Cardiac septum (tissue), 1 donor: ENCODE measurements at places on chromosomes 7 and 10.
A peak's percentile ranks its signal among the peaks of the same experiment; 100 is the strongest.

- DNase-seq = no peak
These were observed 83.4 kb downstream of the LANCL2 start for GRCh38 chr7:55448526-55448925.

DNA sequence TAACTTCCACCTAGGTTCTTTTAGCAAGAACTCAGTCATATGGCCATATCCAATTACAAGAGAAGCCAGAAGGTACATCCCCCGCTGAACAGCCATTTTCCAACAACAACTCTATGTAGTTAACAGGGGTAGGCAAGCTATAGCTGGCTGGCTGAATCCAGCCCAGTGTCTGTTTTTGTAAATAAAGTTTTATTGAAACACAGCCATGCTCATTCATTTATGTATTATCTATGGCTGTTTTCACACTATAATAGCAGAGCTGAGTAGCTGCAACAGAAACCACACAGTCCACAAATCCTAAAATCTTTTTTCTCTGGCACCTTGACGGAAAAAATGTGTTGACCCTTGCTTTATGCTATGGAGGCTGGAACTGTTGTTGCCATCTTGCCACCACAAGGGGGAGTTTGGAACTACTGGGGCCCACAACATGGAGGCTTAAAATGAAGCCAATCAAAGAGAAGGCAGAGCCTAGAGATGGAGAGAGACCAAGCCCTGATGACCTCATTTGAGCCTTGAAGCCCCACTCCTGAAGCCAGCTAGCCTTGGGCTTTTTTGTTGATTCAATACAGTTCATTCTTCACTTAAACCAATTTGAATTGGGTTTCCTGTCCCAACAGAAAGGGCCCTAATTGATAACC is 33.3 kb upstream of the XPNPEP1 start:
- no peak for DNase-seq

DNA sequence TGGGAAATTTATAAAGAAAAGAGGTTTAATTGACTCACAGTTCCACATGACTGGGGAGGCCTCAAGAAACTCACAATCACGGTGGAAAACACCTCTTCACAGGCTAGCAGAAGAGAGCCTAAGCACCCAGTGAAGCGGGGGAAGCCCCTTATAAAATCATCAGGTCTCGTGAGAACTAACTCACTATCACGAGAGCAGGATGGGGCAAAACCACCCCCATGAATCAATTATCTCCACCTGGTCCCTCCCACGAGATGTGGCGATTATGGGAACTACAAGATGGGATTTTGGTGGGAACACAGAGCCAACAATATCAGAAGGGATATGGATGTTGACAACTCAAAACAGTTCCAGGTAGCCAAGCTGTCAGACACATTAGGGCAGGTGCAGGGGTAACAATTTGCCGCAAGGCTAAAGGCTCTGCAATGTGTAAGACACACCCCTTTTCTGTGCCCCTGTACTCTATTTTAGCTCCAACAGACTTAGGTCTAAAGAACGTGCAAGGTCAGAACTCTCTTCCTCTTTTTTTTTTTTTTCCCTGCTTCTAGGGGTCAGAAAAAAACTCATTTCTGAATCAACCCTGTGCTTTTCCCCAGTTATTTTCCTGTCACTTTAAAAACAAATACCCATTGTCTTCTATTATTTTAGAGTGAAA is 30.7 kb upstream of the RBM20 start:
- no peak for DNase-seq

DNA sequence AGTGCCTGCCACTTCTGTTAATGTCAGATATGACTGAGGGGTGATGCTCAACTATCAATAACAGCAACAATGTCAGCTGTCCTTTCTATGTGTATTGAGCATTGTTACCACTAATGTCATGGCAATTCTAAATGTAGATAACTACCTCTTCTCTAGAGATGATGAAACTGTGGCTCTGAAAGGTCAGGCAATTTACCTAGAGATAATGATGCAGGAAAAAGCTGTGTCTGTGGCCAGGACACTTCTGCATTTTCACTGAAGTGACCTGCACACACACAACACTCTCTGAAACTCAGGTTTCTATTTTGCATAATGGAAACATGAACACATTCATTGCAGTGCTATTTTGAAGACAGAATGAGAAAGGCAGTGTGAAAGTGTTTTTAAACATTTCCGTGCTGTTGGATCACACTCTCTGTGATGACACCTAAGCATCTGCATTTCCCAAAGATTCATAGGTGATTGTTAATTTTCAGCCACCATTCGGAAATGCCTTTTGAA is 148.2 kb downstream of the KCND2 start:
- no peak for DNase-seq

GRCh38 chr7:106068986-106069385 is 43.1 kb downstream of the SYPL1 start:
- DNase-seq = no peak

DNA sequence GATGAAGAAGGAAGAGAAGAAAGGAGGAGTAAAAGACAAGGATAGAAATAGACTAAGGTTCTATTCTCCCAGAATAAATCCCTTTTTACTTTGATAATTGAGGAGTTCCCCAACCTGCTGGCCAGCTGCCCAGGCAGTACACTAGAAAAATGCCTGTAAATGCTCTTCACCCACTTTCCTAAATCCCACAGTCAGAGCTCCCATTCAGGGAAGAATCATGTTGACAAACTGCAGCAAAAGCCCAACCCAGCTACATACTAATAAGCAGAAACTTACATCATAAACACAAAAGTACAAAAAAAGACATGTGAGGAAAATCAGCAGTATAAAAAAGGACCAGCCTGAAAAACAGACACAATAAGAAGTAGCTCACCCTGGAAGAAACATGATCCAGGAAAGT is 15.8 kb upstream of the KDM7A start:
- DNase-seq = no peak

DNA sequence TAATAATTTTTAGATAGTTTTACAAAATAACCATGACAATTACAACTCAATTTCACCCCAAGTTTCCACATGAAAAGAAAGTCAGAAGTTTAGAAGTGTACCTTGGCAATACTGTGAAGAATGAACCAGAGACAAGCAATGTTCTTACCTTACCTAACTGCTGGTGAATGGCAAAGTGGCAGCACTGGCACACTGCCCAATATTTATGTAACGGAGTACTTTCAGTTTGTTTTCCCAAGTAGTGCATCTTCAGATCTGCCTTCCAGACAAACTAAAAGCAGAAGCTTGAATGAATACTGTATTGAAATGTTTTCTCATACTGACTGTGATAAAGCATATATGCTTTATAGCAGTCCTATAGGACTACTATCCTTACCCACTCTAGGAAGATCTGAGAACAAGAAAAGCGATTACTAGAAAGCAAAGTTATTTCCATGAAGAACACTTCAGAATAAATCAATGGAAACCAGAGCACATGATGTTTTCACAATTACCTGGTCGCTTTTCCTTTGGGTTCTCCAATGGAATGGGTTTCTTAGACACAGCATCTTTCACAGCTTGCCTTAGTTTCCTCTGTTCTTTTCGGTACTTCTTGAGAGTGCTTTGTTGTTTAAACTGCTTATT is 1.5 kb downstream of the NOC3L start:
- no peak for DNase-seq

DNA sequence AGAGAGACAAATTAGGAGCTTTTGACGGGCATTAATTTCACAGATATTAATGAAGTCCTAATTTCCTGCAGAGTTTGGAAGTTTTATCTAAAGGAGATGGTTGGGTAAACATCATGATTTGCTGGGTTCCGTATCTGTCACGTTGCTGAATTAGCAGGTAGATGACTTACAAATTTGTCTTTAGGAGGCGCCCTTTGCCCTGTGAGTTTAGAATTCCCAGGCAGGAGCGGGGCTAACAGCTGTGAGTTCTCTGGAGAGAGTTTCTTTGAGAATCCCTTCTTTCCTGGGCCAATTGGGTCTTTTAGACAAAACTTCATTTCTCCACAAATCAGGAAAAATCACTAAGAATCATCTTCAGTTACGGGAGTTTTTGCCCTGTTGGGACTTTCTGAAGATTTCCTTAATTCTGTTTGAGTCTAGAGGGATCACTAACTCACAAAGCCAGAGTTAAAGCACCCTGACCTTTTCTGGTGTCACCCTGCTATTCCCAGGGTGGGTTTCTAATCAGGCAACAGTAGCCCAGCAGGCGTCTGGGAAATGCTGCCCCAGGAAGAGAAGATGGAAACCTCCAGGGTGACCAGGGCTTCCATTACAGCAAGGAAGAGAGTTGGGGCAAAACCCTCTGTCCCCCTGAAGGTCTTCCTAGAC is 63.7 kb downstream of the PRKCQ start:
- DNase-seq = no peak

GRCh38 chr7:30862995-30863705 is 48.5 kb upstream of the AQP1 start:
- DNase-seq = no peak

DNA sequence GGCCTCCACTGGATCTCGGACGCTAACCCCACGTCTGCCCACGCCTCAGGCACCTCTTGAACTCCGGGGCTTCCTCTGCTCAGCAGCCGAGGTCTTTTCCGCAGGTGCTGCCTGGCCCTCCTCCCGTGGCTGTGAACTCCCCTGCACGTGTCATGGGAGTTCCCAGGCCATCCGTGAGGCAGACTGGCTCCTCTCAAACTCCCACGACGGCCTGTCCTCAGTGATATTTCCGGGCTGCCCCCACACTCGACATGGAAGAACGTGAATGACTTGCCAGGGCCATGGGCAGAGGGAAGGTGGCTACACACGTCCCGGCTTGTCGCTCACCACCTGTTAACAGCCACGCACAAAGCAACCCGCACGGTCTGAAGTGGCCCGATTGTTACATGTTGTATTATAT is 110.9 kb downstream of the ADARB2 start:
- DNase-seq = no peak

- DNase-seq = no peak
These were observed 402.7 kb downstream of the IPMK start for GRCh38 chr10:57864765-57865680.

- DNase-seq = no peak
These were observed 32.2 kb upstream of the MCU start for GRCh38 chr10:72659694-72660093.

GRCh38 chr10:102831322-102832071 is 5.7 kb downstream of the CYP17A1 start:
- no peak for DNase-seq

DNA sequence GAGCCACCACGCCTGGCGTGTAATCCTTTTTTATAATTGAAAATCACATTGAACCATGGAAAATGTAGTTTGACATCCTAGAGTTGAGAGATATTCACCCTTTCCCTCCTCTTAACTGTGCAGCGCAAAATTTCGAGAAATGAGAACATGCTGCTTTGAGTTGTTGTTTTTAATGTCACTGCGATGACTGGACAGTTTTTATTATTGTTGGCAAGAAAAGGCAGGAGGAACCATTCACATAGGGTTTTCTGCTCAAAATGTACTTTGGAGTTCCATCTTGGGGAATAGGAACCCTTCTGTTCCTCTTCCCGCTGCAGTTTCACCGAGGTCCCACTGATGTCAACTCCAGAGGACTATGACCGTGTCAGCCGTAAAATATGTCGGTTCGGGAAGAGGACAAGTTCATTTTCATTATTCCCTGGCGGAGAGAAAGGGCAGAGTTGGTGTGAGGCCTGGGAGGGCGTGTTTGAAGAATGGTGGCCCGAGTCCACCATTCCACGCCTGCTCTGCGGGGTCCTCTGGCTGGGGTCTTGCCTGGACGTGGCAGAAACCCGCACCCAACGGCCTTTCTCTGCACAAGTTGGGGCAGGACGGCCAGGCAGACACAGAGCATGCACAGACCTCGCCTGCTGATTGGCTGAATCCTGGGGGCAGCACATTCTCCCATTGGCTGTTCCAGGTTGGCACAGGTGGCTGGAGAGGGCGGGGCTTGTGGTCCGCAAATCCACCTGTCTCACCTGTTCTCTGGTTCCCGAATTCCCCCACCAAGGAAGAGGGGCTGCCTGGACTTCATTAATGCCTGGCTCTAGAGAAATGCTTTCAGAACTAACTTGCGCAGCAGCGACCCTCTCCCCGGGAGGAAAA is 105.1 kb upstream of the TCF7L2 start:
- DNase-seq = no peak

DNA sequence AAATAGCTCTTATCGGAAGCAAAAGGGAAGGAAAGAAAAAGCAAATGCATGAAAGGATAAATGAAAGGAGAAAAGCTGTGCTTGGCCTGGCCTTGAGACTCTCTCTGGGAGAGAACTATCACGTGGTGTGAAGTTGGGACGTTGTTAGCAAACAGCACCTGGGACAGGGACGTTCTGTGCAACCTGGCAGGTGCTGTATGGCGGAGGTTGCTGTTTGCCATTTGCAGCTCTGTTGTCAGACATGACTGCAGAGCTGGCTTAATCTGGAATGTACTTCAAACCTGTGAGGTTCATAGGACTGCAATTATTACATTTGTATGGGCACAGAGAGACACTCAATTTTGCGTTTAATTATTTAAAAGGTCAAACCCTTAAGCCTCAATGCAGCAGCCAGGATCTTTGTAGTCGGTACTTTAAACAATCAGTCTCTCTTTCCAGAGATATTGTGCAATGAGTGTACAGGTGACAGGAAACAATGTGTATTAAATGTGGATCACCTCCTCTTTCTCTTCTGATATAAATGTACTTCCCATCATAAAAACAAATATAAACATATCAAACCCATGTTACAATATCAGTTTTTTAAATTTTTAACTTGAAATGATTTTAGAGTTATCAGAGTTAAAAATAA is 800.5 kb upstream of the KCND2 start:
- DNase-seq = no peak

DNA sequence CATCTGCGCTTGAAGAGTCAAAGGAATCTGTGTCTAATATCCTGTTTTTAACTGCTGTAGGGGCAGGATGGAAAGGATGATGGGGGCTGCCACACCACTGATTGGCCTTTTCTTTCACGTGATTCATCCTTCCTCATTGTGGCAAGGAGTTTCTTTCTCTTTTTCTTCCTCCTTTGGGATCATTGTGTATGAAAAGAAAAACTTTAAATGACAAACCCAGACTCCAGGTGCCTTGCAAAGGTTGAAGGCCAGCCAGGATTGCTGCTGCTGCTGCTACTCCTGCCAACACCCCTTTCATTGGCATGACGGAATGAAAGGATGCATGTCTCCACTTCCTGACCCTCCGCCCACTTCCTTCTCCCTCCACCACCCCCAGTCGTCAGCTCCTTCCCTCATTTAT is 6.5 kb upstream of the OIT3 start:
- no peak for DNase-seq

GRCh38 chr7:132368246-132368900 is 207.9 kb downstream of the PLXNA4 start:
- peak; percentile 64 for DNase-seq

- DNase-seq = no peak
These were observed 20.2 kb downstream of the PDCD11 start for GRCh38 chr10:103416436-103417147.
